ENCODE measurements at places on chromosomes 2 and 18. TPM values are rescaled to one million over a fixed set of nuclear protein-coding genes. Genes with fewer than 3 reads are reported as not detected.

PRSS56 gene
- total RNA-seq, result under 0.01 TPM

CNDP1 gene
- 0.49 TPM for total RNA-seq

POTEJ gene
- not detected for total RNA-seq

RNU2-63P gene
- not detected for total RNA-seq

AQP12B gene
- not detected for total RNA-seq

COL6A3 gene
- 20.4 TPM for total RNA-seq
